ENCODE measurements at places on chromosomes 12 and 14.
A peak's percentile ranks its signal among the peaks of the same experiment; 100 is the strongest.

DNA sequence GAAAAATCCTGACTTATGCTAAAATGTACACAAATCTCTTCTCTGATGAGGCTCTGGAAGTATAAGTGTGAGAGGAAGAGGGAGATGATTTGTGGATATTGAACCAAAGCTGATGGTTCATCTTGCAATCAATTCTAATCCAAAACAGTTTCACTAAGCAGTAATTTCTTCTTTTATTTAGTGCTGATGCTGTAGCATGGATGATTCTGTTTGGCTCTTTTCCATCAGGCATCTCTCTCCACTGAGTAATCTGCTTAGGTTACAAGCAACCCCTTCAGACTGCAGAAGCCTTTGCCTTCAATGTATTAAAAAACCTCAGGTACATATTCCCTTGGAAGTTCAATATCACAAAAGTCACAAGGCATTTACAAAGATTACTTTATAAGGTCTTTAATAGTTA, 159.1 kb upstream of the CCDC198 start:
- no peak for DNase-seq

GRCh38 chr12:83818881-83819280, 1093.7 kb downstream of the SLC6A15 start:
- peak; percentile 43 for DNase-seq

- no peak for DNase-seq
Observed at GRCh38 chr12:78870539-78870938, 6.0 kb downstream of the SYT1 start.

DNA sequence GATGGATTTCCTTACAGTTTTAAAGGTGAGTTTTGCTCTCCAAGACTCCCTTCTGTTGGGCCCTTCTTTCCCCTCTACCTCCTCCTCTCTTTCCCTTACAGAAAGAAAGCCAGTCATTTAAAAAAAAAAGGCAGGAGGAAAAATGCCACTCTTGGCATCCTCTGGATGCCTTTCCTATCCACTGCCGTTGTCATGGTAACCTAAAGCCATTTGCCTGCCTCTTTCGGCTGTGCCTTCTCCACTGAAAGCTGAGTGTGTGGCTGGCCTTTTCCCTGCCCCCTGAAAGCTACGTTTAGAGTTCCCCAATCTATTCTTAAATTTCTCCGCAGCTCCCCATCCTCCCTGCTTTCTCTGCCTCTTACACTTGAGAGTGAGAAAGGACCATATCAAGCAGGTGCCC, 67.1 kb downstream of the TUNAR start:
- no peak for DNase-seq

DNA sequence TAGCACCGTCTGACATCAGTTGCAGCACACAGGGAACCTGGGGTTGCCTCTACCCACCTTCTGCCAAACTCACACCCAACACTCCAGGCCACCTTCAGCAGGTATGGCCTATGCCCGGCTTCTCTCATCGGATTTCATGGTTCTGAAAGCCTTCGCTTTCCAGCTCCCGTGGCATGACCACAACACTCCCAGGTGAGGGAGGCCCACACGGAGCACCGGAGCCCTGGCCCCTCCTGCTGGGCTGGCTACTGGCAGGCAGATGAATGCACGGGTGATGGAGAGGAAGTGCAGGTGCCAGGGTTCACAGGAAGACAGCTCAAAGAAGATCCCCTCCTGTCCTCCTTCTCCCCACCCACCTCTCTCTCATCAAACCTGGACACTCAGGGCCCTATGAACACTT, 37.2 kb downstream of the CACNA2D4 start:
- DNase-seq = no peak

- no peak for DNase-seq
Observed at GRCh38 chr14:99393059-99393655, 87.5 kb downstream of the SETD3 start.

DNA sequence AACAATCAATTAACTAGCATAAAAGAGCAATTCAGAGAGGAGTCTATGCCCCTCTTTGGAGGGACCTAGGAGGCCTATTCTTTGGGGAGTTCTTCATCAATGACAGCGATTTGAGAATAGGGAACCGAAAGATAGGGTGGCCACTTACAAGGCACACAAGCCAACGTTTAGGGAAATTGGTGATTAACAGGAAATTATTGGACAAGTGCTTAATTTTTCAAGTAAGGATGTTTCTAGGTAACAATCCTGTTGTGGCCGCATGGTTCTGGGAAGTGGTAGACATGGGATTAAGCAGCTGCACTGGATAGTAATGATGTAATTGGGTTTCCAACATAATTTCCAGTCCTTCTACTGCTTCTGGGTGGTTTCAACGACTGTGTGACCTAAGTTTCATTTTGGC, 83.2 kb downstream of the HMGA2 start:
- no peak for DNase-seq

- no peak for DNase-seq
Observed at GRCh38 chr12:114344831-114345230, 61.1 kb downstream of the TBX5 start.

GRCh38 chr14:103713304-103714062, 1.8 kb downstream of the XRCC3 start:
- DNase-seq = no peak

DNA sequence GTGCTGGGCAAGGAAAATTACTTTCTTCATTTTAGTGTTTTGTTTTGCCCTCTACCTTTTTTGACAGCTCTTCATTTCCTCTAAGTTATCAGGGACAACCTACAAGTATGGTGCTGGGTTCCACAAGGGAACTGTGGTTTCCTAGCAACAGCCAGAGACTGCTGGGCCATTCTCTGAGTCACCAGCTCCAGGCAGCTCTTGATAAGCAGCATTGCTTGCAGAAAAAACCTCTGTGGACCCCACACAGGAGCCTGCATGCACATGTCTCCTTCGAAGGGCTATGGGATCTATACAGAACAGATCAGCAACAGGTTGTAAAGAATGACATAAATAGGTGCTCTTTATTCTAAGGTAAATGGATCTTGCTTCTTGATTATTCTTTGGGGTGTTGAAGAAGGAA, 81.0 kb upstream of the CCDC196 start:
- no peak for DNase-seq

DNA sequence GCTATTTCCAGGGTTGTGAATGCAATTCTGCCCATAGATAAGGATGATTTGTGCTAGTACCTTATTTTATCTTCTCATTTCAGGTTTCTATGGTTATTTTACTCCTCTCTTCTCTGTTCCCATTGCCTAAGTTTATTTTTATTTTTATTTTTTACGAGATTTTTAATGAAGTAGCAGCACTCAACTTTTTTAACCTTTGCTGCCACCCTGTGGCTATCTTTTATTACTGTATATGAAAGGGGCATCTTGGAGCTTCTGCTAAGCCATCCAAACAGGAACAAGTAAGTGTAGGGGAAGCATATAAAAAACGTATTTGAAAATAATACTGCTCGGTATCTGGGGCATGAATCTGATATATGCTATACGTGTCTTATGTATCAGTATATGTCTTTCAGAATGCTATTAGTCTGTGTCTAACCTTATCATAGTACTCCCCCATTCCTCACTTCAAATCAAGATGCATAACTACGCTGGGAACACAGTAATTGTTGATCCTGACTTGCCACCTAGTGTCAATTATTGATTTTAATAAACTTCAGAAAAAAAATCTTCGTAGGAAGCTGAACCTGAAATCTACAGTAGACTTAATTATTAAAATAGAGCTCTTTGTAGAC, 60.3 kb downstream of the KLRG1 start:
- no peak for DNase-seq

- peak; percentile 76 for DNase-seq
Observed at GRCh38 chr12:124687917-124688316, 120.5 kb upstream of the NCOR2 start.

DNA sequence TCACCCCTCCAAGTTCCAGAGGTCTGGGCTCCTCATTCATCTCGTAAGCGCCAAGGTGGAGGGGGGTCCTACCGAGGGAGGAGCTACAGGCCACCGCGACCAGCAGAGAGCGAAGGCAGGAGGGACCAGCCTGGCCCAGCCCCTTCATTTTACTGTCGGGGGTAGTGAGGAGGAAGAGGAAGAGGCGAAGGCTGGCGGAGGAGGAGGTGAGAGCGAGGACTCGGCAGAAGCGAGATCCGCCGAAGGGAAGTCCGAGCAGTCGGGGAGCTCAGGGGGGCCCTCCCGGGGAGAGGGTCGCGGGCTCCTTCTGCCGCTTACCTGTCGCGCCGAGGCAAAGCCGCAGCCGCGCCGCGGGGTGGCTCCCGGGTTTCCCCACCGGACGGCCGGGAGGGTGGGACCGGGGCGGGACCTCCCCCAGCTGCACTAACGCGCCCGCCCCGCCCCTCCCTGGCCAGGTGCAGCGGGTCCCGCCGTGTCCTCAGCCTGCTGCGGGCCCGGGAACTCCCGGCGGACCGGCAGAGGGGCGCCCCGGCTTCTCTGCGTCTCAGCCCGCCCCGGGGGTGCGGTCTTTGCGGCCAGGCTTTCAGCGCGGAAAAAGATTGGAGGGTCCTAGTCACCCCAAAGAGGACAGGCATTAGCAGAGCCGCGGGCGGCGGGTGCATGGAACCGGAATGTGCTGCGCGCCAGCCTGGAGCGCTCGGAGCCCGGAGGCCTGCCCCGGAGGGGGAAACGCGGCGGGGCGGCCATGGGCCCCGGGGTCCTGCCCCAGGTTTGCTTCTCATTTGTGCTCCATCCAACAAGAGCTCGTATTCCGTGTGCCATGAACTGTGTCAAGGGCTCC, at the start of gene GALNT6:
Gene GALNT6 (minus strand): TSS at position 124 of the 841 bp plus-strand sequence. CDS start 11,625 bp downstream, outside the sequence.
- DNase-seq = peak; percentile 78

- peak; percentile 51 for DNase-seq
Observed at GRCh38 chr14:21084998-21085853, 13.2 kb downstream of the ZNF219 start.

DNA sequence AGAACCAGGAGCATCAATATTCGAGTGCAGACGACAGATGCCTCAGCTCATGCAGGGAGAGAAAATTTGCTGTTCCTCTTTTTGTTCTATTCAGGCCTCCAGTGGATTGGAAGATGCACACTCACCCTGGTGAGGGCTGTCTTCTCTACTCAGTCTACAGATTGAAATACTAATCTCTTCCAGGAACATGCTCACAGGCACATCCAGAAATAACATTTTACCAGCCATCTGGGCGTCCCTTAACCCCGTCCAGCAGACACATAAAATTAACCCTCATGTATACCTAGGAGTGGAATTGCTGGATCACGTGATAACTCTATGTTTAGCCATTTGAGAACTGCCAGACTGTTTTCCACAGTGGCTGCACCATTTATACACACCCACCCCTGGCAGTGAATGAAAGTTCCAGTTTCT, 4.5 kb upstream of the OAS2 start:
- no peak for DNase-seq

GRCh38 chr14:61051051-61051450, 70.0 kb downstream of the SLC38A6 start:
- peak; percentile 72 for DNase-seq

- peak; percentile 80 for DNase-seq
Observed at GRCh38 chr14:64708148-64709004, 4.2 kb downstream of the PLEKHG3 start.

DNA sequence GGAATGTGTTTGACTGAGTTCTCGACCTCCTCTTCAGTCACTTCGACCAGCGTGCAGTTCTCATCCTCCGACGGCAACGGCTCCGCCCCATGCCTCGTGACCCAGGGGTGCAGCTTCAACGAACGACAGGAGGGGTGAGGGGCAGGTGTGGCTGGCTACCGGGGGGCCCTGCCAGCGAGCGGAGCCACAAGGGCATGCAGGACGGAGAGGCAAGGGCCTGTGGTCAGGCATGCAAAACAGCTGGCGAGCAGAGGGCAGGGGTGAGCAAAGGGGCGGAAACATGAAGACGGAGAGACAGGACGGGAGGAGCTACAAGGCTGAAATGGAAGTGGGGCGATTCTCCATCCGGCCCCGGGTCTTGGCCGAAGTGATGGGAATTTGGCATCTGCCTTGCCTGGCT, 38.7 kb downstream of the P2RX4 start:
- no peak for DNase-seq

- DNase-seq = peak; percentile 89
Observed at GRCh38 chr12:65891987-65892481, 67.8 kb downstream of the HMGA2 start.

- DNase-seq = no peak
Observed at GRCh38 chr14:37045340-37046061, 126.9 kb downstream of the SLC25A21 start.

DNA sequence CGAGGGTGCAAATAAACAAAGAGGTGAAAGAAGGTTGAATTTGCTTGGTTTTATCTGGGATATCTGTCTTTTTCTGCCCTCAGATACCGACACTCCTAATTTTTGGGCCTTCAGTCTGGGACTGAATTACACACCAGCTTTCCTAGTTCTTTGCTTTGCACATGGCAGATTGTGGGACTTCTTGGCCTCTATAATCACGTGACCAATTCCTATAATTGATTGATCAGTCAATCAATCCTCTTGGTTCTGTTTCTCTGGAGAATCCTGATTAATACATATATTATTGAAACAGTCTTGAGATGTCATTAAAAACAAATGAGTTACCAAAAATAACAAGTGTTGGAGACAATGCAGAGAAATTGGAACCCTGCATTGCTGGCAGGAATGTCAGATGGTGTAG, 62.7 kb downstream of the SUDS3 start:
- no peak for DNase-seq

DNA sequence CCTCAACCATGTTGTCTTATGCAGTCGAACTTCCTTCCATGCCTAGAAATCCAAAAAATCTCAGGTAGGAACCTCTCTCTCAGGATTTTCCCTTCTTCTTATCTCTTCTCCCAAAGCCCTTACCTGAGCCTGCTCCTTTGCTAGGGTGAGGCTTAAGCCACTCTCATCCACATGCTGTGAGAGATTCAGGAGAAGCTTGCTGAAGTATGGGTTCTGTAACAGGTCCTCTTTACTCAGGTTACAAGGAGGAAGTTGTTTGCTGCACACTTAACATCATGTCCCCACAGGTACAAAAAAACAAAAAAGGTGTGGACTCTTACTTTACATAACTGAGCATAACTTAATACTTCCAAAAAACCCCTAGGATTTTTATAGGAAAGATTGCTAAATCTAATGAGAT, 4.5 kb downstream of the HAUS4 start:
- DNase-seq = no peak

DNA sequence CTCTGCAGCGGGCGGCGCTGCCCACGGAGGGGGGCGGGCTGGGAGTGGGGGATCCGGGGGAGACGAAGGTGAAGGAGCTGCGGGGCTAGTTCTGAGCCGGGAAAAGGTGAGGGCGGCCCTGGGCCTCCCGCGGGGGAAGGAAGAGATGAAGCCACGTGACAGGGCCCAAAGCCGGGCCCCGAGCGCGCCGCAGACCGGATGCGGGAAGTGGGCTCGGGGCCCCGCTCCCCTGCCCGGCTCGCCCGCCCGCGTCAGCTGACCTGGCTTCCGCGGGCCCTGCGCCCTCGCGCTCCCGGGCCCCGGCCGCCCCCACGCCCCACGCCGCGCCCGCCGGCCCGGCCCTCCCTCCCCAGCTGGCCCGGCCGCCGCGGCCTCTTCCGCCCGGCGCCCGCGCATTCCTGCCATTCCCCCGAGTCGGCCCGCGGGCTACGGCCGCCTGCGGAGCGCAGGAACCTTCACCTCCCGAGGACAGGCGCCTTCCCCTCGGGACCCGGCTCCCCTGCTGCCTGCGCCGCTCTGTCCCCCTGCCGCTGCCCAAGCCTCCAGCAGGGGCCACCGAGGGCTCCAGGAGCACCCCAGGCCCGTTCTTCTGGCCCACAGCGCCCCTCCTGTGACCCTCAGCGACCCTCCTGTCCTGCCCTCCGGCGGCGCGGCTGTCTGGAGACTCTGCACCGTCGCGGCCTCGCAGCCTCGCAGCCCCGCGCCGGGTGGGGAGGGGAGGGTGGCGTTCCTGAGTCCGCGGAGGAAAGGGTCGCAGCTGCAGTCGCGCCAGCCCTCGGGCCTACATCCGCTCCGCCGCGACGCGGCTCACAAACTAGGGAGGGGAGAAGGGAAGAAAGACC, 20.4 kb downstream of the NINJ2 start:
- DNase-seq = peak; percentile 92
